ENCODE measurements at places on chromosomes 12 and 14.

GRCh38 chr12:57208631-57209282 is 7.8 kb upstream of the NXPH4 start:
- DNase-seq = no peak

DNA sequence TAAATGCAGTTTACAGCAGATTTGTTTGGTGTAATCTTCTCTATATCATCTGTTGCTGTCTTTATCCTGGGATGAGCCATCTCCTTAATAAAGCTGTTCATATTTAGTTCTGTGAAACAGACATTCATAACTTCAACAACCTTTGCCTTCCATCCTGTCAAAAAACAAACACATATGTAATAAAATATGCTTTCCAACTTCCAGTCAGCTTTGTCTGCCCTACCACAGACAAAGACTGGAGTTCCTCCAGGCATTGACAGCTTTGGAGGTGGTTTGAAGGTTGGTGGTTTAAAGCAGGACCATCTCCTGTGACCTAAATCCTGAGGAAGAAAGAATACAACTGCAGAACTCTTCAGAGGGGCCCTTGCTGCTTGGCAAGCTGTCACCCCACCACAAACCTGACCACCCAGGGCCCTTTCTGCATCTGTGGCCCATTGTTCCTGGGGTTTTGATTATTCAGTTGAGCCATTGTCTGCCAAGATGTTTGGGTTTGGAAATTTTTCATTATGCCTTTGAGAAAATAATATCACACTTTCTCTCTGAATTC is 28.2 kb upstream of the PTGR2 start:
- no peak for DNase-seq

DNA sequence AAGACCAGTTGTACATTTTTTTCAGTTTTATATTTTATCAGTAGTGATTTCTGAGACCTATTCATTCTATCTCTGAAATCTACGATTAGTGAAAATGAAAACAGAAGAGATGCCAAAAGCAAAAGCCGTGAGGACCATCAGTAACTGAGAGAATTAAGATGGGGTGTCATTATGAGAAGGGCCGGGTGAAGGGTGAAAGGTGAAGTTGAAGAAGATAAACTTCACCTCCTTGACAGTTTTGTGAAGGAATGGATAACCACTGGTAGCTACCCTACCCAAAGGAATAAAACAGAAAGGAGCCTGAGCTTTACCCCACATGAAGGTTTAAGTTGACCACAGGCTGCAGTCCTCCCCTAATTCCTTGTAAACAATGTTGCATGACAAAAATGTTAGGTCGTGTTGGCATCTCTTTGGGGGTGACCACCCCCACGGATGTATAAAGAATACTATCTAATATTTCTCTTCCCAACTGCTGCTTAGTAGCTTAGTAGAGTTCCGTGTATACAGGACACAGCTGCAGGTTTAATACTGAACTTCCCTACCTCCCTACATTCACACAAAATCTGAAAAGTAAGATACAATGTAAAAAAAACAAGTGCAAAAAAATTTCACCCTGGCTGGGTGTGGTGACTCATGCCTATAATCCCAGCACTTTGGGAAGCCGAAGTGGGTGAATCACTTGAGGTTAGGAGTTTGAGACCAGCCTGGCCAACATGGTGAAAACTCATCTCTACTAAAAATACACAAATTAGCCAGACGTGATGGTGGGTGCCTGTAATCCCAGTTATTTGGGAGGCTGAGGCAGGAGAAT is 23.9 kb downstream of the GPR19 start:
- DNase-seq = no peak

- DNase-seq = no peak
These were observed 16.6 kb downstream of the NOXRED1 start for GRCh38 chr14:77406718-77407117.

GRCh38 chr12:19234981-19235871 is 105.7 kb downstream of the PLEKHA5 start:
- DNase-seq = no peak

DNA sequence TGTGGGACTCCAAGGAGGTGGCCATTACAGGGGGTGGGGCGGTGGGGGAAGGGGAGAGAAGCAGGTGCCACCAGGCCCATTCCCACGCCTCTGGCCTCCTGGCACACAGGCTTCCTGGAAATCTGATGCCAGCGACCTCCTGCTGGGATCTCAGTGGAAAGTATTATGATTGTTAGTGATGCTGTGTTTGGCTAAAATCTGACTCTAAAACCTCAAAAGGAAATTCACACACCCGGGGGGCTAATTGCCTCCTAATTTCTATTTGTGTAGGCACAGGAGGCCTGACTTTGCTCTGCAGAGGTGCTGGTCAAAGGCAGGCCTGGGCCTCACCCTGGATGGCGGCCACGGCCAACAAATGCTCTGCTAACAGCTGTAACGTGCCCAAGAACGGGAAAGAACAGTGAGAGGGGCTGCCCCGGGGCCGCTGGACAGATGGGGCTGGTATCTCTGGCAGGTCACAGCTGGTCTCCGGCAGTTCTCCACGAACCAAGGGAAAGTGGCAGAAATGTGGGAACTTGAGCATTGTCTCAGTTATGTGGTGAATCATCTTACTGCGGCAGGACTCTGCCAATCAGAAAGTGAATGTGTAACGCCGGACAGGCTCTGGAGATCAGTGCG is 14.3 kb downstream of the FAM181A start:
- DNase-seq = no peak

GRCh38 chr12:40618636-40619035 is 73.6 kb upstream of the CNTN1 start:
- DNase-seq = no peak

- DNase-seq = no peak
These were observed 21.5 kb downstream of the PAX9 start for GRCh38 chr14:36683083-36683724.

- no peak for DNase-seq
These were observed 81.8 kb upstream of the STAC3 start for GRCh38 chr12:57332646-57333312.

DNA sequence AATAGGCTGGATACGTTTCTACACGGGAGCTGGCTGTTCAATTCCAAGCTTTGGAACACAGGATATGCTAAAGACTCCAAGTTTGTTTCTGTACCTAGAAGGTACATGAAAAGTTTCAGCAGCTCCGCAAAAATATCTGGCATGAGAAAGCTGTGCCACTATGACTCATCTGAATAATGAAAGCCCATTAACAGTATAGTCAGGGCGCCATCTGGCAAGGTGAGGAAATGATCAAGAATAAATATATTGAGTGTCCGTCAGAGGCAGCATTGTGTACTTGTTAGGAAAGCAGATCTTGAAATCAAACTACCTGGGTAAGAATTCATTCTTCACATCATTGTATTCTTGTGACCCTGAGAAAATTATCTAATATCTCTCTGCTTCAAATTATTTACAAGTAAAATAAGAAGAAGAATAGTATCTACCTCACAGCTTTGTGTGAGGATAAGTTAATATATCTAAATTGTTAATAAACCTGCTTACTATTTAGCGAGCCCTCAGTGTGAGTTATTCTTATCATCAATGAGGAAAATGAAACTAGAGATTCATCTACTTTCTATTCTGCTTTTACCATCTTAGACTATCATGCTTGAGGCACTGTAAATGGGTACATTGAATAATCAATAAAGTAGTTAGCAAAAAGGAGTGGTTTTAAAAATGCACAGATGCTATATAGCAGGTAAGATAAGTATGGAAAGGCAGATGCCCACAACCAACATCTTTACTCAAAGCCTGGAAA is 53.5 kb downstream of the FSCB start:
- DNase-seq = no peak

- DNase-seq = no peak
These were observed 153.9 kb upstream of the AVPR1A start for GRCh38 chr12:63304887-63305316.

- DNase-seq = no peak
These were observed 69.6 kb upstream of the AEBP2 start for GRCh38 chr12:19369691-19370148.

DNA sequence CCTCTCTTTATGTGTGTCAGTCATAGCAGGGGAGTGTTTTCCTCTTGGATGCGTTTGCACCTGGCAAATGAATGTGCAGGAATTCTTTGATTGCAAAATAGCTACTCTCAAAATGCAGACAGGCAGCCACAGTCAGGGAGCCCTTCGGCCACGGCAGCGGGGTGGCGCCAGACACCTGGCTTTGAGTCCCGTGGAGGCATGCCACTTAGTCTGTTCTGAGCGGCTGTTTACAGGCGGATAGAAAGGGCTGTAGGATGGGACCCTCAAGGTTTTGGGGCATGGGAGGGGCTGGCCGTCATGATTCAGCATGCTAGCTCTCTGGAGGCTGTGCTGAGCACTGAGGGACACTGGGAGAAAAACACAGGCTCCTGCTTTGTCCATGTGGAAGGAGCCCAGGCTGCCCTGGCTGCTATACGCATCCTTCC is 117.1 kb downstream of the SLC25A47 start:
- peak; percentile 84 for DNase-seq

DNA sequence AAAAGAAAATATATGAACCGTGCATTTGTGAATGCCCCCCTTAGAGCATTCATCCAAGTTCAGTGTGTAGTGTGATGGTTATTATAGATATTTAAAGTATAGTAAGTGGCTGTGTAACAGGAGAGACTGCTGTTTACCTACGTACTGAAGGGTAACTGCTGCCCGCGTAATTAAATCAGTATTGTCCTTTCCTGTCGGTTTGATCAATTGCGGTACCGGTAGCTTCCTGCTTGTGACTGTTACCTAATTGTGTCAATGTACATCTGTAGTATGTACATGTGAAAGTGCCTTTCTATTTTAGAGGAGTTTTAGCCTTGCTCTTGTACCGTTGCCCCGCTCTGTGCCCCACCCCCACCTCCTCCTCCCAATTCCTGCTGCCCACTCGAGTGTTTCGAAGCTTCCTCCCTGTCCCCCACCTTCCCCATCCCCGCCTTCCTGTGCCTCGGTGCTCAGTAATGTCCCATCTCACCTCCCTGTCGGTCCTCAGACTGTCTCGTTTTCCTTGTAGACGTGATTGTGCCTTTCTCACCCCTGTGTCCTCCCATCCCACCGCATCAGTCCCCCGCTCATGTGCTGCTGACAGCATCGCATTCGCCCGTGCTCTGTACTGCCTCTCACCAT is 75.0 kb downstream of the KICS2 start:
- DNase-seq = no peak

- DNase-seq = no peak
These were observed 33.9 kb downstream of the CEP290 start for GRCh38 chr12:88108021-88108420.

DNA sequence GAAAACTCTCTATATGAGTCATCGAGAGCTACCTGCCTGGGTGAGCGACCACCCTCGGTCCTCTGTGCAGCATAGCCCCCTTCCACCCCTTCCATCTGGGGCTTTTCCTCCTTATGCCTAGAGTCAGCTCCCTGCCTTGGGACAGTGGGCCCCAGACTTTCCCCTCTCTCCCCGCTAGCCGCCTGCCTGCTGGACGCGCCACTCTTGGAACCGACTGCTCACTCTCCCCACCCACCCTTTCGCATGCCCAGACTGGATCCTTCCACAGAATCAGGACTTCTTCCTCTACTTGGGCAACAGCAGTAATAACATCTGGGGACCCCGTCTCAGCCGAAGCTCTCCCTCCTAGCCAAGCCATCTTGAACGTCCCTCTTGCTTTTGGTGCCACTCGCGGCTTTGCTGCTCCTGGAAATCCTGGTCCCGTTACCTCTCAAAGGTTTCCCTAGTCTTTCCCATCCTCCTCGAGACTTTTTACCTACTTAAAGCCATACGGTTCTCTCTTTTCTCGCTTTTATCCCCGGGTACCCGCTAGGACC is 671 bp downstream of the ESYT1 start:
- DNase-seq = no peak

GRCh38 chr12:16555630-16556029 is 50.3 kb downstream of the LMO3 start:
- no peak for DNase-seq

- no peak for DNase-seq
These were observed 30.3 kb downstream of the HMGA2 start for GRCh38 chr12:65854629-65855028.

GRCh38 chr12:4289231-4289878 is 15.8 kb downstream of the CCND2 start:
- DNase-seq = no peak

DNA sequence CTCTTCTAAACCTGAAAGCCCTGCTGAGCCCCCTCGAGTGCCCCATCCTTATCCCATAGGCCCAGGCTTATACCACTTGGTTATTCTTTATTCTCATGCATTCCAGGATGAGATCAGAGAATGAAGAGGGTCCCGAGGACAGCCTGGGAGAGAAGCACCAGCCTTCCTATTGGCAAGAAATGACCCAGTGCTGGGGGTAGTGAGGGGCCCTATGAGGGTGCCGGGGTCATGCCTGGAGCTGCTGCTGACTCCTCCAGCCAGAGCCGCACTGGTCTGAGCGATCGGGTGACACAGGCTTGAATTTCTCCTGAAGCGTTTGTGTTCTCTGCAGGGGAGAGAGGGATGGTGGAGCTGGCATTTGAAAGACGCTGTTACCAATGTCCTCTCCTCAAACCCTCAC is 18.1 kb downstream of the MORN3 start:
- DNase-seq = no peak

DNA sequence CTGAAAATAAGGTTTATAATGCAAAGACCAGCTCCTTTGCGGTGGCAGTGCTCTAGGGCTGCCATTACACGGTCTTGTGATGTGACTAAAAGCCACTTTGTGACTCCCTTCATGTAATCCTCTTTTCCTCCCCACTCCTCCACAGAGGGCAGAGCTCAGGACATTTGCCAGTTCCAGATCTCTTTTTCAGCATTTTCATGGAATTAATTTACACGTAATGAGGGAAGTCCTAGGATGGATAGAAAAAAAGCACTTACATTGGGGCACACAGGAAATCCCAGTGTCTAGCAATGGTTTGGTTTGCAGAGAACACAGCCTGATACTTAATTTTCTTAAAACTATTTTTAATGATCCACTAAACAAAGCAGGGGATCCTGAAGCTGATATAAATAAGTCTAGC is 17.5 kb upstream of the ATF1 start:
- no peak for DNase-seq

- DNase-seq = peak; percentile 77
These were observed 15.7 kb downstream of the RERG start for GRCh38 chr12:15205341-15206010.

- DNase-seq = no peak
These were observed 3.4 kb downstream of the JAG2 start for GRCh38 chr14:105165134-105165704.

DNA sequence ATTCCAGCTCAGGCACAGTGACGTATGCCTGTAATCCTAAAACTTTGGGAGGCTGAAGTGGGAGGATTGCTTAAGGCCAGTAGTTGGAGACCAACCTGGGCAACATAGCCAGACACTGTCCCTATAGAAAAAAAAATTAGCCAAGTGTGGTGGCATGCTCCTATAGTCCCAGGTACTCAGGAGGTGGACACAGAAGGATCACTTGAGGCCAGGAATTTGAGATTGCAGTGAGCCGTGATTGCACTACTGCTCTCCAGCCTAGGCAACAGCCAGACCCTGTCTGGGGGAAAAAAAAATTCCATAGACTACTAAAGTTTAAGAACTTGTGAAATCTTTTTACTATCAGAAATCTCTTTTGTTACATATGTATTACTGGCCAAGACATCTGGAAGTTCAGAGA is 6.6 kb downstream of the FAM177A1 start:
- no peak for DNase-seq
